SK-N-DZ (cell line): ENCODE measurements at places on chromosomes 4 and X.
A peak's percentile ranks its signal among the peaks of the same experiment; 100 is the strongest.

- peak; percentile 2 for DNase-seq
These were observed 460.3 kb downstream of the SPRY1 start for GRCh38 chr4:123856689-123857545.

GRCh38 chr4:136865526-136865925 is 666.8 kb downstream of the PCDH18 start:
- no peak for DNase-seq

- DNase-seq: no peak
These were observed 71.5 kb downstream of the ANAPC4 start for GRCh38 chr4:25448379-25449109.

- no peak for DNase-seq
These were observed 224.1 kb downstream of the PPP3CA start for GRCh38 chr4:101123231-101123630.

DNA sequence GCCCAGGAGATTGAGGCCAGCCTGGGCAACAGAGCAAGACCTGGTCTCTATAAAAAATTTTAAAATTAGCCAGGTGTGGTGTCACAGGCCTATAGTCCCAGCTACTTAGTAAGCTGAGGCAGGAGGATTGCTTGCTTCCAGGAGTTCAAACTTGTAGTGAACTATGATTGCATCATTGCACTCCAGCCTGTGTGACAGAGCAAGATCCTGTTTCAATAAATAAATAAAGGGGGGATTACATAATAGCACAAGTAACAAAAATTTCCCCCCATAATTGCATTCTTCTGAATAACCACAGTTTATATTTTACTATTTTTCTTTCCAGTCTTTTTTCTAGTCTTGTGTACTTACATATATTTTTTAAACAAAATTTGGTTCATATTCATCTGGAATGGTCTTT is 135.6 kb downstream of the CHIC2 start:
- no peak for DNase-seq

- DNase-seq: no peak
These were observed at the start of gene SPATA18 for GRCh38 chr4:52051213-52051614. SPATA18 (plus strand) TSS chr4:52051304; CDS start chr4:52051705, 401 bp downstream.
